H4 (cell line): ENCODE measurements at places on chromosomes 16 and 17.

- DNase-seq: no peak
These were observed 1.8 kb downstream of the LCAT start for GRCh38 chr16:67942200-67942509.

- DNase-seq: no peak
These were observed 8.1 kb downstream of the TMEM204 start for GRCh38 chr16:1541293-1542165.

GRCh38 chr17:27396941-27397340 lies 59.3 kb upstream of the KSR1 start:
- no peak for DNase-seq

DNA sequence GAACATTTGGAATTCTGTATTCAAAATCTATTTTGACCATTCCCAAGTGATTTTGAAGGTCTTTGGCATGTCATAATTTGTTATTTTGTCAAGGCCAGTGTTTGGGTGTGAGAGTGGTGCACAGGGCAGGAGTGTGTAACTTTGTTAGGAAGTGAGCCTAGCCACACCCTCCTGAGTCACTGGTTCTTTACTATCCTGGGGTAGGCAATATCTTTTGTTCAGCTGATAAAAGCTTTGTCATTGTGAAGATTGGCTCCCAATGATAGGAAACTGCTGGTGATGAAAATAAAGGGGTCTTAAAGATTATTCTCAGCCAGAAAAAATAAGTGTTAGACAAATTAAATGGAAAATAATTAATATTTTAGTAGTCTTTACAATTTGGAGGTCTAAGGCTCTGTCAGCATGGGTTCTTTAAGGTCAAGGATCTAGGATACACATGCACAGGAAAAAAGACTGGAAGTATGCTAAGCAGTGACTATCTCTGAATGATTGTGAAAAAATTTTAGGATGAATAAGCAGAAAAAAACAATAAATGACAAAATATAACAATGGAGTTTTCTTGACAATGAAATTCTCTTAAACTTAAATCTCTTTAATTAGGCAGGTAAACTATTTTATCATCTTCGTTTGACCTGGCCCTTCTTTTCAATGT lies 5.1 kb downstream of the UBN1 start:
- no peak for DNase-seq

GRCh38 chr16:85520853-85521521 lies 92.1 kb upstream of the GSE1 start:
- DNase-seq: no peak

DNA sequence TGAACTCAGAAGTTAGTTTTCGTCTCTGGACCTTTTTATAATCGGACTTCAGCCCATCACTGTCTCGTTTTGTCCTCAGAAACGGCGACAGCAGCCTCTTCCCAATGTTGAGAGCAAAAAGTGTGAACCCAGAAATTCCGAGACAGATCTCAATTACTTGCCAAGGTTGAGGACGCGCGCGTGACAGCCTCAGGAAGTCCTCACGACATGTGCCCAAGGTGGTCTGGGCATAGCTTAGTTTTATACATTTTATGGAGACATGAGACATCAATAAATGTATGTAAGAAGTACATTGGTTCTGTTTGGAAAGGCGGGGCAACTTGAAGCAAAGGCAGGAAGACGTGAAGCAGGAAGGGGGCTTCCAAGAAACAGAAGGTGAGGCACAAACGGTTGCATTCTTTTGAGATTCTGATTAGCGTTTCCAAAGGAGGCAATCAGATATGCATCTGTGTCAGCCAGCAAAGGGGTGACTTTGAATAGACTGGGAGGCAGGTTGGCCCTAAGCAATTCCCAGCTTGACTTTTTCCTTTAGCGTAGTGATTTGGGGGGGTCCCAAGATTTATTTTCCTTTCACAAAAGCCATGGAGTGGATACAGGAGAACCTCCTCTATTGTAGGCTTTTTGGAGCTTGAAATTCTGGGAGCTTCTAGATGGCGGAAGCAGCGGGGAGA lies 583 bp upstream of the ZNF747 start:
- no peak for DNase-seq

DNA sequence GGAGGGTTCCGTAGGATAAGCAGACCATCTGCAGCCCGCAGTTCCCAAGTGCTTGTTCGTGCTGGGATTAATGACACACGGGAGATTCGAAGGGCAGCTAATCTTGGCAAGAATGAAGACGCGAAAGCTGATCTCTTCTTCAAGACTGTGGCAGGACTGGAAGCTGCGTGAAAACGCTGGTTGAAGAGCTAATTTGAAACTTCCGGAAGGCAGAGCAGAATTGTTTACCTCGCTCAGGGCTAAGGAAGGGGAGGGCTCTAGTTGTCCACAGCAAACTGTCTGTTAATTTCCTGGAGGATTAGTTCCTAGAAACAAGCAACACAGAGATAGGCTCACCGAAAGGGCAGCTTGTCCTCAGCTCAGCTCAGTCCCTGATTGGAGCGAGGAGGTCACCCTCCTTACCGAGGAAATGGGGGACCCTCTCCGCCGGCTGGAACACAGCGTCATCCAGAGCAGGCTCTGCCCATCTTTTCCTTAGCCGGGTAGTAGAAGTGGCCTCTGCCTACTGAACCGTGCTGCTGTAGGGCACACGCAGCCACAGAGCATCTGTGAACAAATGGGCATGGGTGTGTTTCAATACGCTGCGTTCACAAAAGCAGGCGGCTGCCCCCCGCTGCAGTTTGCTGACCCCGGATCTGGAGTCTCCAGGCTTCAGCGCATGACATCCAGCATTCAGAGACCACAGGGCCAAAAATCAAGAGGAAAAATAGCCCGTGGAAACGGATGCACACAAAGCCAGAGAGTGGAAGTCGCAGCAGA lies 16.7 kb upstream of the BAIAP2 start:
- DNase-seq: peak; percentile 68

DNA sequence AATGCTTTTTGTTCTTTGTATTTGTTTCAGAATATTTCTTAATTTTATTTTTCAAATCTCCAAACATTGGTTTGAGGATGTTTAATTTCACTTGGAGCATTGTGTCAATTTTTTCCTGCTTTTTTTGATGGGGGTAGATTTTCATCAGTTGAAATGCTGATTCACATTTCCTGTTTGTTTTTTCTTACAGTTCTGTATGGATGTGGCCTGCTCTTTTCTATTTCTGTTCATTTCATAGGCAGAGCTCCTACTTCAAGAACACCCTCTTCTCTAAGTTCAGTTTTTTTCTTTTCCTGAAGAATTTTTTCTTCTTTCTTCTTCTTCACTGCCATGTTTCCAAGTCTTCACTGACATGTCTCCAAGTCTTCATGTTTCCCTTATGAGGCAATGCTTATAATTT lies 8.8 kb downstream of the MBTD1 start:
- DNase-seq: no peak

DNA sequence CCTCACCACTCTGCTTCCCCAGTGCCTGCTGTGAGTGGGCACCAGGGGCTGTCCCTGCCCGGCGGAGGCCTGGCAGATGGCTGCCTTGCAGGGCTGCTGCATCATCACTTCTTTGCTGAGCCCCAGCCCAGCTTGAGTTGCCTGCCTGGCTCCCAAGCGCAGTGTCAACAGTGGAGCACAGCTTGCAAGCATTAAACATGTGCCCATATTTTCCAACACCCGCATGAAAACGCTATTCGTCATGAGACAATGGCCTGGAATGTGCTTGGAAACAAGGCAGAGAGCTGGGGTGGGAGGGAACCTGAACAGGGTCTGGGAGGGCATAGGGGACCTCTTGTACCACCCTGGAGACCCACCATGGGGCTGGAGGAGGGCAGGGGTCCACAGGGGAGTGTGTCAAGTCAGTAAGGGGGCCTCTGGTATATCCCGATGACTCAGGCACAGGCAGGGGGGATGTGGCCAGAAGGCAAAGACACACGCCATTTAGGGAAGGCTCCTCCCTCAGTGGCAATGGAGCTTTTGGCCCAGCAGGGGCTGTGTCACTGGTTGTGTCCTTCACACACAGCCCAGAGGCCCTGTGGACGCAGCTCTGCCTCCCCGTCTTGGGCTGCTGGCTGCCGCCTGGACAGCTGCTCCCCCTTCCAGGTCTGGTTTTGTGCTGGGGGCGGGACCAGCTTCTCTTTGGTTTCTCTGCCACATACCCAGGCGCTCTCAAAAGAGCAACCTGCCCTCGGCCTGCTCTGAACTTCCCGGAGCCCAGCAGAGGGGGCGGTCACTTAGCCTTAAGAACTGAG lies 17.4 kb upstream of the MTSS2 start:
- peak; percentile 83 for DNase-seq
